ENCODE measurements at places on chromosomes 4 and X. TPM values are rescaled to one million over a fixed set of nuclear protein-coding genes. Genes with fewer than 3 reads are reported as not detected.

- H3K36me3 ChIP-seq, result no peaks in the 10 kb centered on the region
- DNase-seq, result no peak
- H3K27ac ChIP-seq, result no peak overlapping the region
- H3K4me1 ChIP-seq, result peaks cover 3% of the 10 kb centered on the region
- H3K4me3 ChIP-seq, result no peak overlapping the region
These were observed 615.4 kb upstream of the SMIM31 start for GRCh38 chr4:164138521-164138920.

- H3K27me3 ChIP-seq, result no peaks in the 10 kb centered on the region
- no peak overlapping the region for H3K4me3 ChIP-seq
- no peaks in the 10 kb centered on the region for H3K36me3 ChIP-seq
- no peak overlapping the region for H3K27ac ChIP-seq
- no peak for DNase-seq
- H3K4me1 ChIP-seq, result no peaks in the 10 kb centered on the region
These were observed 260.4 kb downstream of the GALNTL6 start for GRCh38 chr4:172073590-172073989.

DNA sequence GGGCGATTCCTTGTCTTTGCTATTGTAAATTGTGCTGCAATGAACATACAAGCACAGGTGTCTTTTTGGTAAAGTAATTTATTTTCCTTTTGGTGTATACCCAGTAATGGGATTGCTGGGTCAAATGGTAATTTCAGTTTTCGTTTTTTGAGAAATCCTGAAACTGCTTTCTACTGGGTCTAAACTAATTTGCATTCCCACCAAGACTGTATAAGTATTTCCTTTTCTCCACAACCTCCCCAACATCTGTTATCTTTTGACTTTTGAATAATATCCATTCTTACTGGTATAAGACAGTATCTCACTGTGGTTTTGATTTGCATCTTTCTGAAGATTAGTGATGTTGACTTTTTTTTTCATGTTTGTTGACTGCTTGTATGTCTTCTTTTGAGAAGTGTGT lies 2506.0 kb downstream of the PCDH7 start:
- no peak for DNase-seq
- H3K36me3 ChIP-seq, result no peaks in the 10 kb centered on the region
- no peaks in the 10 kb centered on the region for H3K27me3 ChIP-seq
- H3K27ac ChIP-seq, result no peak overlapping the region
- no peaks in the 10 kb centered on the region for H3K4me1 ChIP-seq
- H3K4me3 ChIP-seq, result no peak overlapping the region

- no peaks in the 10 kb centered on the region for H3K36me3 ChIP-seq
- peak overlapping the region; percentile 2 for H3K27ac ChIP-seq
- peaks cover 15% of the 10 kb centered on the region for H3K4me1 ChIP-seq
- DNase-seq, result peak; percentile 45
- H3K4me3 ChIP-seq, result no peak overlapping the region
These were observed 70.1 kb downstream of the USP46 start for GRCh38 chr4:52588771-52589591.

GRCh38 chrX:6129195-6129594 lies 99.5 kb downstream of the NLGN4X start:
- H3K27ac ChIP-seq, result no peak overlapping the region
- H3K36me3 ChIP-seq, result no peaks in the 10 kb centered on the region
- no peaks in the 10 kb centered on the region for H3K4me1 ChIP-seq
- H3K4me3 ChIP-seq, result no peak overlapping the region
- DNase-seq, result no peak

GRCh38 chr4:176380352-176381157 lies 60.8 kb downstream of the SPCS3 start:
- no peak overlapping the region for H3K27ac ChIP-seq
- no peak overlapping the region for H3K4me3 ChIP-seq
- no peak for DNase-seq
- H3K27me3 ChIP-seq, result peaks cover 3% of the 10 kb centered on the region
- no peaks in the 10 kb centered on the region for H3K36me3 ChIP-seq

- peak overlapping the region; percentile 35 for H3K27ac ChIP-seq
- no peak for DNase-seq
- H3K27me3 ChIP-seq, result no peaks in the 10 kb centered on the region
- H3K36me3 ChIP-seq, result no peaks in the 10 kb centered on the region
- H3K4me3 ChIP-seq, result no peak overlapping the region
These were observed 8.9 kb upstream of the RUFY3 start for GRCh38 chr4:70712604-70713452.

- no peaks in the 10 kb centered on the region for H3K27me3 ChIP-seq
- H3K4me1 ChIP-seq, result no peaks in the 10 kb centered on the region
- H3K27ac ChIP-seq, result no peak overlapping the region
- no peak overlapping the region for H3K4me3 ChIP-seq
These were observed 16.7 kb upstream of the SLC9B1 start for GRCh38 chr4:103036169-103036568.

DNA sequence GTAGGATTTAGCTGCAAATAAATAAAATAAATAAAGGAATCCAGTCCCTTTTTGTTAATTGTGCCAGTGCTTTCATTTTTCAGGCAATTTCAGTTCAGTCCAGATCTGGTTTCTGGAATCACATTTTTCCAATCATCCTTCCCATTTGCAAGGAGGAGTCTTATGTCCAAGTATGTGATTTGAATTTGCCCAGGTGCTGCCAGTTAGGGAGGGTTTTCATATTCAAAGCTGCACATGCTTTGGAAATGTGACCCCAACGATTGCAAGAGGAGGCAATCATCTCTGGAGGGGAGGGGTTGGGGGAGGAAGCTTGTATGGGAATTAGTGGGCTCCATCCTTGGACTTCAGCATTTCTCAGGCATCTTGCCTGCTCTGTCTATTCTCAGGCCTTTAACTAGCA lies 4.4 kb downstream of the PLAC1 start:
- no peak overlapping the region for H3K4me3 ChIP-seq
- H3K27ac ChIP-seq, result no peak overlapping the region
- no peaks in the 10 kb centered on the region for H3K36me3 ChIP-seq
- no peak for DNase-seq
- peaks cover 19% of the 10 kb centered on the region for H3K27me3 ChIP-seq
- H3K4me1 ChIP-seq, result peaks cover 14% of the 10 kb centered on the region

DNA sequence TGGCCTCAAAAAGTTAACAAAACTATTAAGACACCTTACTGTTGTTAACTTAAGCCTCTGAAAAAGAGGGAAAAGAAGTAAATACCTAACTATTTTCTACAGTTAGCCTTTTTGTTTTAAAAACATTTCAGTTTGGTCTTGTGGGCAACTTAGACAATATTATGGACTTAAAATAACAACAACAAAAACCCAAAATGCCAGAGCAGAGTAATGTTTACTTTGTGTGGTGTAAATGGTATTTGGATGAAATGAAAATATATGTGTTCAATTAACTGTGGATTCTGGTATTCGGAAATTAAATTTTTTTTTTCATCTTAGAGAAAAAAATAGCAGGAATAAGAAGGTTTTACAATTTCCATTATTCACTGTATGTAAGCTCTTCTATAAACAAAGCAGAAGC lies 79.6 kb upstream of the NPNT start:
- no peaks in the 10 kb centered on the region for H3K4me1 ChIP-seq
- peaks cover 3% of the 10 kb centered on the region for H3K36me3 ChIP-seq
- DNase-seq, result no peak
- H3K4me3 ChIP-seq, result no peak overlapping the region

- no peaks in the 10 kb centered on the region for H3K36me3 ChIP-seq
- no peak overlapping the region for H3K27ac ChIP-seq
- H3K4me3 ChIP-seq, result no peak overlapping the region
- no peaks in the 10 kb centered on the region for H3K4me1 ChIP-seq
These were observed 155.7 kb upstream of the STX18 start for GRCh38 chr4:4697584-4697983.

GRCh38 chr4:110275871-110276270 lies 77.5 kb upstream of the ELOVL6 start:
- no peaks in the 10 kb centered on the region for H3K4me1 ChIP-seq
- H3K27me3 ChIP-seq, result peaks cover 11% of the 10 kb centered on the region
- H3K27ac ChIP-seq, result no peak overlapping the region
- DNase-seq, result no peak
- H3K36me3 ChIP-seq, result no peaks in the 10 kb centered on the region
- H3K4me3 ChIP-seq, result no peak overlapping the region

DNA sequence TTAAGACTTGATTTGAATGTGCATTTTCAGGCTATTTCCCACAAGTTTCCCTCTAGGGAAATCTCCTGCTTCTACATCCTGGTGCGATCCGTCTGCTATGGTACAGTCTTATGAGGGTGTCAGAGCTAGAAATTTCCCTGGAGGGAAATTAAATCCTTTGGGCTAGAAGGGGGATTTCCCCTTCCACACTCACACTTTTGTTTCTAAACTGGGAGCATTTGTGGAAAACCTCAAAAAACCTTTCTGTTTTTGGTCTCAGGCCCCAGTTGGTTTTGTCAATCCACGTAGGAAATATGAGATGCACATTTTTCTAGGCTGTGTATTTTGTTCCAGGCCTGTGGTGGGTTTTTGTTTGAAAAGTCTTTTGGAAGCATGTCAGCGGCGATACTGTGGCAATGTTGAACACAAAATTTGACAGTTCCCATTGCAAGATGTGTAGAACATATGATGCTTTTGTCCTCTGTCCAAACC lies 17.8 kb downstream of the HMGB3 start:
- H3K27ac ChIP-seq, result no peak overlapping the region
- no peak for DNase-seq
- H3K4me1 ChIP-seq, result no peaks in the 10 kb centered on the region
- no peak overlapping the region for H3K4me3 ChIP-seq

DNA sequence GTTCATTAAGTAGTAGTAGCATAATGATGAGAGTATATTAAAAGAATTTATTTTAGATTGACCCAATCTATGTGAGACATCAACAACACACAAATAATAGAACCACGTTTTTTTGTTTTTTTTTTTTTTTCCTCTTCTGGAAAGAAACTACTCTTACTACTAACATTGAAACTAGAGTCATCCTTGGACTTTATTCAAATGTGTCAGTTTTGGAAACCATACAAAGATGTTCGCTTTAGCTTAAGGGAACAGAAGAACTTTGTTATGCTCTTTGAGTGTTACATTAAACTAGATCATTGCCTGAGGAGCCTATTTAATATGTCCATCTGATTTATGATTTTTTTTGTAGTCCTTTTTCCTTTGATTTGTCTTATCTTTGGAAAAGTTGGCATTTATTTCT lies 166.7 kb downstream of the RPA4 start:
- no peak for DNase-seq
- H3K27me3 ChIP-seq, result no peaks in the 10 kb centered on the region
- H3K4me3 ChIP-seq, result no peak overlapping the region
- no peaks in the 10 kb centered on the region for H3K36me3 ChIP-seq
- H3K4me1 ChIP-seq, result peaks cover 5% of the 10 kb centered on the region

- no peak overlapping the region for H3K27ac ChIP-seq
- H3K36me3 ChIP-seq, result no peaks in the 10 kb centered on the region
- H3K27me3 ChIP-seq, result no peaks in the 10 kb centered on the region
These were observed 1088.5 kb upstream of the INTU start for GRCh38 chr4:126544276-126544675.

DNA sequence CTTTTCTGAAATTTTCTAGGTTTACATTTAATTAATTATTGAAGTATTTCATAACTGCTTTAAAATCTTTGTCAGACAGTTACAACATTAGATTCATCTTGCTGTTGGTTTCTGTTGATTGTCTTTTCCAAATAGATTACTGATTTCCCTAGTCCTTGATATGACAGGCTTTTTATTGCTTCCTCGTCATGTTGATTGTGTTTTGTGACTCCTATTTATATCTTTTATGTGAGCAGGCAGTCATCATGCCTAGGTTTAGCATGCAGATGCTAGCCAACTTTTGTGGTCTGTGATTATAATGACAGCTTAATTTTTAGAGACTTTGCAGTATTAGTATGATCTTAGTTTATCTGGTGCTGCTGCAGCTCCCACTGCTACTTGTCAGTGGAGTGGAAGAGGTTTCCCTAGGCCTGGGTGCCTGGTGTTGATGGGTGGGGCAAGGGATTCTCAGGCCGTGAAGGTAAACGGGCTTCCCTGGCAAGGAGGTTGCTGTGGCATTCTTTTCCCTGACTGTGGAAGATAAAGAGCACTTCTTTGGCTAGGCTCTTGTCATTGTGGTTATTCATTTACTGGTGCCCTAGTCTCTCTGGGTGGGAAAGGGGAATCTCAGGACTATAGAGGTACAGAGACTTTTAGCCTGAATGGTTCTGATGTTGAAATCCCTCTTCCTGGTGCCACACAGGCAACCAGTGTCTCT lies 65.7 kb downstream of the SERPINA7 start:
- no peaks in the 10 kb centered on the region for H3K4me1 ChIP-seq

GRCh38 chrX:68183612-68184214 lies 249.6 kb downstream of the OPHN1 start:
- H3K27ac ChIP-seq, result no peak overlapping the region
- no peak for DNase-seq
- H3K36me3 ChIP-seq, result no peaks in the 10 kb centered on the region

DNA sequence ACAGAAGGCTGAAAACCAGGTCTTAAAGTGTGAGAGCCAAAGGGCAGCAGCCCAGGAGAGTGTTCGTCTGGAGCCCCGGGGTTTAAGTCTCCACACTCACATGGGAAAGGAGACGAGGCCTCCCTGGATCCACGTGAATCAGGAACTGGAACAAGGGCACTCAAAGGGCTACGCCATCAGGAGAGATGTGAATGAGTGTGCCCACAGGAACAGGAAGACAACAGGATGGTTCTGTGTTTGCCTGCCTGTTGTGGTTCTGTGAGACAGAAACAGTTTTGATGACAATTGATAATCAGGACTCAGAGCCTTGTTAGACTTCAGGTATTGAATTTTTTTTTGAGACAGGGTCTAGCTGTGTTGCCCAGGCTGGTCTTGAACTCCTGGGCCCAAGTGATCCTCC lies 4.9 kb upstream of the CTBP1 start:
- peak overlapping the region; percentile 84 for H3K27ac ChIP-seq
- no peaks in the 10 kb centered on the region for H3K27me3 ChIP-seq
- peaks cover 73% of the 10 kb centered on the region for H3K4me1 ChIP-seq
- no peak overlapping the region for H3K4me3 ChIP-seq
- DNase-seq, result no peak

GRCh38 chrX:14913241-14913640 lies 40.0 kb downstream of the MOSPD2 start:
- H3K27ac ChIP-seq, result no peak overlapping the region
- no peaks in the 10 kb centered on the region for H3K27me3 ChIP-seq
- no peak overlapping the region for H3K4me3 ChIP-seq

DNA sequence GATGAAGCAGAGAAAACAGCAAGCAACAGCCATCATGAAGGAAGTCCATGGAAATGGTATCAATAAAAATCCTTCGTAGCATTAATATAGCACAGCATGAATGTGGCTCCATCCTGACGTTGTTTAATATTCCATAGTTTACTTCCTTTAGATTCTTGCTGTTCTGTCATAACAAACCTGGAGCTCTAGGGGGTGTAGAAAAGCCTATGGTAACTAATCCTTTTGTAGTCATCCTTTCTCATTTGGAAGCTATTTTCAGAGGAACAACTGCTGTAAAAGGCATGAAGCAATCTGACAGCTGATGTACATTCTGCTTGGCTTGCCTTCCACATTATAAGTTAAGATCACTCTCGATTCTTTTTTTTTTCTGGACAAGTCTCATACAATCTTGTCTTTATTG lies 914 bp downstream of the MYOZ2 start:
- H3K27me3 ChIP-seq, result no peaks in the 10 kb centered on the region
- no peak for DNase-seq
- no peak overlapping the region for H3K4me3 ChIP-seq

Gene C4orf50
- 0.05 TPM for total RNA-seq

Gene L1CAM
- 0.57 TPM for total RNA-seq

Gene USP17L21
- not detected for total RNA-seq

Gene NPNT
- total RNA-seq, result not detected

Gene CXorf49
- not detected for total RNA-seq

Gene AWAT2
- total RNA-seq, result not detected

Gene PPM1K
- 44.2 TPM for total RNA-seq

Gene HTR2C
- not detected for total RNA-seq

Gene PHF8
- total RNA-seq, result 47.8 TPM

Measured in activated CD4-positive, alpha-beta T cell treated with anti-CD3 and anti-CD28 coated beads for 36 hours (primary cell).